ENCODE measurements at places on chromosomes 5 and 9.

DNA sequence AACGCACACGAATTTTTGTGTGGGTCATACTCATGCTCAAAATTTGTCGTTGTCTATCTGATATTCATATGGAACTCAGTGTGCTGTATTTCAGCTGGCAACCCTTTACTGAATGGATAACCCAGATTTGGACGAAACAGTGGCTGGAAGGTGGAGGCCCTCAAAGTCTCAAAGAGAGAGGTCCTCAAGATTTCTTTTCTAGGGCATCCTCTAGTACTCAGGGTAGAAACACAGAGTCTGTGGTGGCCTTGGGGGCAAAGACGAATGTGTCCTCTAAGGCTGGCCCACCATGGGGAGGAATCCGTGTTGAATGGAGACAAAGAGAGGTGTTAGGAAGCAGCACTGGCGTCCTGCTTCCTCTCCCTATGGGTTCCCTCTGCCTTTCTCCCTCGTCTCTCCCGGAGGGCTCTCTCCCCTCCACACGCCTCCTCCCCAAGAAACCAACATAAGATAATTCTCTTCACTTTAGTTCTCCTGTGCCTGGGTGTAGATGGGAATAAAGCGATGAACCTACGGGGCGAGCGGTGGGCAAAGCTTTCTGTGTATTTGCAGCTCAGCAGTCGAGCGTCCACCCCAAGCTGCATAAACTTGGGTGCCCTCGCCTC lies 333.7 kb downstream of the CWC27 start:
- DNase-seq, result no peak

- no peak for DNase-seq
Observed at GRCh38 chr9:113163001-113163400, 12.2 kb downstream of the SLC31A2 start.

DNA sequence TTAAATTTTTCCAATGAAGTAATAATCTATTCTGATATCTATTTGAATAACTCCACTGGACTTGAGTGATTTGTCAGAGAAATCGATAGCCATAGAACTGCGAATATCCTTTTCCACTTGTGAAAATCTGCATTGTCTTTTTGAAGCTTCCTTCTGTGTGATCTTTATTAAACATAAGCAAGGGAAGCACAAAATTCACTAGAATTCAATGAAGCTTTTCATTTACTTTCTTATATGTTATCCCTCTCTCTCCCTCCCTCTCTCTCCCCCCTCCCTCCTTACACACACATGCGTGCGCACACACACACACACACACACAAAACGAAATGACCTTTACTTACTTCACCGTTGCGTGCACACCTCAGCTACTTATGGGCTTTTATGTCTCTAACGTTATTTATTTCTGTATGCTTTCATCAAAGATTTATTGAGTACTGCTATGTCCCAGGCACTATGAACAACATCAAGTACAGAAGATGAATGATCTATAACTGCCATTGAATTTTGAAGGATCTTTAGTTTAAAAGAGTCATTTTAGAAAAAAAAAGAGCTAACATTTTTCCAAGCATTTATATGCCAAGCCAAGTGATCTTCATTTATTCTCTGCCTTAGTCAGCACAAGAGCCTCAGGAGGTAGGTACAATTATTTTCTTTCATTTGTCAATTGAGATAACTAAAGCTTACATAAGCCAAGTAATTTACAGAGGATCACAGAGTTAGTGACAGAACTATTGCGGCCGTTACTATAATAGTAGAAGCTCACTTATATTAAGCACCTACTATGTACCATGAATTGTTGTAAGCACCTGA lies 32.8 kb upstream of the CCNG1 start:
- DNase-seq, result no peak

- no peak for DNase-seq
Observed at GRCh38 chr9:445033-445432, 230.4 kb downstream of the DOCK8 start.

GRCh38 chr9:98846879-98847278 lies 39.4 kb downstream of the GALNT12 start:
- DNase-seq, result no peak

DNA sequence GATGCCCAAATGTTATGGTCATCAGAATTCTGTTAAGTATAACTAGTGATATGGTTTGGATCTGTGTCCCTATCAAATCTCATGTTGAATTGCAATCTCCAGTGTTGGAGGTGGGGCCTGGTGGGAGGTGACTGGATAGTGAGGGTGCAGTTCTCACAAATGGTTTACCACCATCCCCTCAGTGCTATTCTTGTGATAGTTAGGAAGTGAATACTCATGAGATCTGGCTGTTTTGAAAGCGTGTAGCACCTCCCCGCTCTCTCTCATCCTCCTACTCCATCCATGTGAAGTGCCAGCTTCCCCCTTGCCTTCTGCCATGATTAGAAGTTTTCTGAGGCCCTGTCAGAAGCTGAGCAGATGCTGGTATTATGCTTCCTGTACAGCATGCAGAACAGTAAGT lies 359.5 kb downstream of the TMEM167A start:
- no peak for DNase-seq

DNA sequence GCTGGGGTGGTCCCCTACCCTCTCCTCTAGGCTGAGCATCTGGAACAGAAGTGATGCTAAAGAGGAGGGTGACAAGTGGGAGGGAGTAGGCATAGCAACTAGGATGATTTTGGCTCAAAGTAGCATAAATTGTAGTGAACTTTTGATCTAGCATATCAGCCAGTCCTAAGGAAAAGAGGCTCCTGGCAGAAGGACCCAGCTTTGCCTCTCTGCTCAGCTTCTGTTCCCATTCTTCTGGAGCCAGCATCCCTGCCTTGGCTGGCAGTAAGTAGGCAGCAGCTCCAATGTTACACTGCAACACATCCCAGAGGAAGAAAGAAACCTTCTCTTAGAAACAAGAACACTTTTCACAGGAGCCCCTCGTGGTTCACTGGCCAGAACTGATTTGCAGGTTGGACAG lies 487.0 kb downstream of the MTRR start:
- DNase-seq, result no peak

DNA sequence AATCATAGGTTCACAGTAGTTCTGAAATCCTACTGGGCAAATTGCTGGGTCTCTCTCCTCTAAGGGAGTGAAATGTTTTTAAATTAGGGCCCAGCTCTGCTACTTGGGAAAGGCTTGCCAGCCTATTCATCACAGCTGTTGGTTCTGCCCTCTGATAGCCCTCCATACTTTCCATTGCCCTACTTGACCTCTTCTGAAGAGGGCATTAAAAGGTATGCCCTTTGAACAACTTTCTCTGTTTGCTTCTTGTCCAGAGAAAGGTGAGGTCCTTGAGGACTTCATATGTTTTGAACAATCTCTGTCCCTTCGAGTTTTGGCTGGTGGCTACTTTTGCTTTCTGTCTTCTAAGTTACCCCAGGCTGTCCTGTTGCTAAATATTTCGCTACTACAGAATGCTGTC lies 62.3 kb upstream of the JAK2 start:
- no peak for DNase-seq
